ENCODE measurements at places on chromosomes 6 and 20. TPM values are rescaled to one million over a fixed set of nuclear protein-coding genes. Genes with fewer than 3 reads are reported as not detected.

- no peaks in the 10 kb centered on the region for H3K27me3 ChIP-seq
- DNase-seq = no peak
- H3K4me3 ChIP-seq = no peak overlapping the region
- no peaks in the 10 kb centered on the region for H3K4me1 ChIP-seq
Measured at GRCh38 chr6:127212376-127212775, 54.3 kb upstream of the RNF146 start.

GRCh38 chr6:1871724-1872315 lies 262.1 kb downstream of the FOXC1 start:
- H3K4me3 ChIP-seq = no peak overlapping the region
- no peaks in the 10 kb centered on the region for H3K4me1 ChIP-seq
- peak; percentile 47 for DNase-seq
- no peaks in the 10 kb centered on the region for H3K27me3 ChIP-seq
- no peak overlapping the region for H3K27ac ChIP-seq

DNA sequence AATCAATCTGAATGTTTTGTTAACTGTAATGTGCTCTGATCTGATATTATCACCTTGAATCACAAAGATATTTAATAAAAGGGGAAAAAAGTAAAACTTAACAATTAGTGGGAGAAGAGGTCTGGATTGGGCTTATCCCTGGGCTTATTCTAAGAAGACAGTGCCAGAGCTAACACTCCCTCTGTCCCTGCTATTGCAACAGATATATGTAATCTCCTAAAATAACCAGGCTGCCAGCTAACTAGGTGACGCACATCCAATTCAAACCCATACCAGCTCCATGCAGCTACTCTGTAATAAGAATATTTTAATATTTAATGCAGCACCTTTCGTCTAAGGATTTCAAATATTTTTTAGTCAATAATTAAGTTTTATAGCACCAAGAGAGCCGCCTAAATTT lies 330.1 kb upstream of the MARCKS start:
- H3K36me3 ChIP-seq = no peaks in the 10 kb centered on the region
- DNase-seq = no peak
- no peaks in the 10 kb centered on the region for H3K4me1 ChIP-seq
- no peak overlapping the region for H3K4me3 ChIP-seq
- H3K27me3 ChIP-seq = no peaks in the 10 kb centered on the region

DNA sequence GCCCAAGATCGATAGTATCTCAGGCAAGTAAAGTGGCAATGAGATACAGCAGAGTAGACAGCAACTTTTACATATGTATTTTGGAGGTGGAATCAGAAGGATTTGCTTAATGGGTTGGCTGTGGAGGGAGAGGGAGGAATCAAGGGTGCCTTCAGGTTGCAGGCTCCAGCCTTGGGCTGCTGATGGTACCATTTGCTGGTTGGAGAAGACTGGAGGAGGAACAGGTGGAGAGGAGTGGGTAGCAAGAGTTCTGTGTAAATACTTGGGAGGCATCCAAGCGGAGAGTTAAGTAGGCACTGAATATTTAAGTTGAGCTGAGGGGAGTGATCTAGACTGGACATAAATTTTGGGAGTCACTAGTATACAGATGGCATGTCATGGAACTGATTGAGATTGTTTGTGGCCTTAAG lies 5.2 kb downstream of the BICRAL start:
- peaks cover 40% of the 10 kb centered on the region for H3K4me1 ChIP-seq
- no peaks in the 10 kb centered on the region for H3K27me3 ChIP-seq
- no peak for DNase-seq
- H3K36me3 ChIP-seq = no peaks in the 10 kb centered on the region
- H3K27ac ChIP-seq = no peak overlapping the region

DNA sequence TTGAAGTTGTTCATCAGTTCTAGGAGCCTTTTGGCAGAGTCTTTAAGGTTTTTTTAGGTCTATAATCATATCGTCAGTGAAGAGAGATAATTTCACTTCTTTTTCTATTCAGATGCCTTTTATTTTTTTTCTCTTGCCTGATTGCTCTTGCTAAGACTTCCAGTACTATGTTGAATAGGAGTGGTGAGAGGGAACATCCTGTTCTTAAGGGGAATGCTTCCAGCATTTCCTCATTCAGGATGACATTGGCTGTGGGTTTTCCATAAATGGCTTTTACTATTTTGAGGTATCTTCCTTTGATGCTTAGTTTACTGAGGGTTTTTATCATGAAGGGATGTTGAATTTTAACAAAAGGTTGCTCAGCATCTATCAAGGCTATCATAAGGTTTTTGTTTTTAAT lies 109.5 kb downstream of the CLVS2 start:
- no peaks in the 10 kb centered on the region for H3K27me3 ChIP-seq
- no peak overlapping the region for H3K27ac ChIP-seq
- no peak for DNase-seq
- no peaks in the 10 kb centered on the region for H3K36me3 ChIP-seq

- no peak overlapping the region for H3K27ac ChIP-seq
- H3K4me1 ChIP-seq = no peaks in the 10 kb centered on the region
- no peaks in the 10 kb centered on the region for H3K27me3 ChIP-seq
- DNase-seq = peak; percentile 54
Measured at GRCh38 chr6:4743062-4743461, 33.1 kb upstream of the CDYL start.

DNA sequence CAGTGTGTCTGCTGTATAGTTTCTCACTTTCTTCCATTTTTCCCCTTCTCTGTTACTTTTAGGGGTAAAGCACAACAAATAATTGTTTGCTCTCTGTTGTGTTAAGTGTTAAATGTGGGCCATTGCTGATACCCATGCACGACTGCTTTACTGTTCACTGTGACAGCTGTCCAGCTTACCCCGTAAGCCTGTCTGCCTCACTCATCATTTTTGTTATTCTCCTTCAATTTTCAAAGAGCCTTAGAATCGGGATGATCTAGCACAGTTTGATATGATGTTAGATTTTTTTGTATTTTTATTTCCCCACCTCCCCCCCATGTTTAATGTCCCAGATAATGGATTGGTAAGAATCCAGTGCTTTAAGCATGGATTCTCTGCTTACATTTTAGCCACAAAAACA lies 41.2 kb upstream of the MLIP start:
- no peak overlapping the region for H3K4me3 ChIP-seq
- no peaks in the 10 kb centered on the region for H3K27me3 ChIP-seq
- no peaks in the 10 kb centered on the region for H3K36me3 ChIP-seq
- no peak for DNase-seq
- H3K27ac ChIP-seq = no peak overlapping the region

- no peak for DNase-seq
- peaks cover 8% of the 10 kb centered on the region for H3K4me1 ChIP-seq
- no peaks in the 10 kb centered on the region for H3K36me3 ChIP-seq
- H3K4me3 ChIP-seq = no peak overlapping the region
Measured at GRCh38 chr6:14070457-14070856, 47.1 kb upstream of the CD83 start.

- H3K27ac ChIP-seq = peak within 1 kb of the TSS; percentile 79
- no peaks in the 10 kb centered on the region for H3K27me3 ChIP-seq
- H3K4me1 ChIP-seq = no peaks in the 10 kb centered on the region
- H3K36me3 ChIP-seq = no peaks in the 10 kb centered on the region
Measured at GRCh38 chr6:28225056-28225834, at the start of gene ZSCAN9. ZSCAN9 (plus strand) TSS chr6:28225275; CDS start chr6:28227085, 1,810 bp downstream.

DNA sequence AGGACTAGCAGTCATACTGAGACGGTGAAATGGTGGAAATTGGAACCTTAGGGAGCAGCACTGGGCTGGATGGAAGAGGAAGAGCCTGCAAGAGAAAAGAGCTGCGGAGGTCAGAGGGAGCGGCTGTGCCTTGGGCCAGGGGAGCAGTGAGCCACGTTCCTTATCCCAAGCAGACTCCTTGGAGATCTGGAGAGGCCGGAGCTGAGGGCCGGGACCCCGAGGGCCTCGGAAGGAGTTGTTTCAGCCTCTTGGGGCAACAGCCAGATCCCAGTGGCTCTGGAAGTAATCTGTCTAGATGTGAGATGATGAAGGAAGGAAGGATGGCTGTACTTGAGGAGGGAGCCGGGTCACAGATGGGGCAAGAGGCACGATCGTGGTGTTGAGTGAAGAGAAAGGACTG lies 16.1 kb downstream of the PCMTD2 start:
- H3K4me3 ChIP-seq = no peak overlapping the region
- no peak for DNase-seq
- peaks cover 7% of the 10 kb centered on the region for H3K4me1 ChIP-seq
- H3K27ac ChIP-seq = peak overlapping the region; percentile 10
- no peaks in the 10 kb centered on the region for H3K36me3 ChIP-seq

PRSS16 gene
- 7.9 TPM for total RNA-seq

PPP1R3D gene
- 9.4 TPM for total RNA-seq

BANF2 gene
- 29.5 TPM for total RNA-seq

TXLNB gene
- total RNA-seq = 4.1 TPM

TMEM244 gene
- total RNA-seq = not detected

SCRT2 gene
- total RNA-seq = 0.39 TPM

DUSP15 gene
- total RNA-seq = 175 TPM

GSS gene
- total RNA-seq = 87.9 TPM
